ENCODE measurements at places on chromosomes 6 and 20. TPM values are rescaled to one million over a fixed set of nuclear protein-coding genes. Genes with fewer than 3 reads are reported as not detected.

The TSBP1 gene
- not detected for total RNA-seq

The TAAR1 gene
- total RNA-seq = not detected

The HSF2 gene
- total RNA-seq = 44.2 TPM

The BMP7 gene
- total RNA-seq = not detected

The MROH8 gene
- total RNA-seq = 4.4 TPM

The CENPW gene
- 2.1 TPM for total RNA-seq

The BTNL2 gene
- total RNA-seq = not detected

The HLA-DPB1 gene
- 19.5 TPM for total RNA-seq

The SLCO4A1 gene
- 20.4 TPM for total RNA-seq

The PTPRT gene
- not detected for total RNA-seq

Measured in gastrocnemius medialis (tissue), 4 donors.